ENCODE measurements at places on chromosomes 4 and X.

GRCh38 chrX:95290455-95290854 is 1394.2 kb upstream of the DIAPH2 start:
- DNase-seq: peak; percentile 6

DNA sequence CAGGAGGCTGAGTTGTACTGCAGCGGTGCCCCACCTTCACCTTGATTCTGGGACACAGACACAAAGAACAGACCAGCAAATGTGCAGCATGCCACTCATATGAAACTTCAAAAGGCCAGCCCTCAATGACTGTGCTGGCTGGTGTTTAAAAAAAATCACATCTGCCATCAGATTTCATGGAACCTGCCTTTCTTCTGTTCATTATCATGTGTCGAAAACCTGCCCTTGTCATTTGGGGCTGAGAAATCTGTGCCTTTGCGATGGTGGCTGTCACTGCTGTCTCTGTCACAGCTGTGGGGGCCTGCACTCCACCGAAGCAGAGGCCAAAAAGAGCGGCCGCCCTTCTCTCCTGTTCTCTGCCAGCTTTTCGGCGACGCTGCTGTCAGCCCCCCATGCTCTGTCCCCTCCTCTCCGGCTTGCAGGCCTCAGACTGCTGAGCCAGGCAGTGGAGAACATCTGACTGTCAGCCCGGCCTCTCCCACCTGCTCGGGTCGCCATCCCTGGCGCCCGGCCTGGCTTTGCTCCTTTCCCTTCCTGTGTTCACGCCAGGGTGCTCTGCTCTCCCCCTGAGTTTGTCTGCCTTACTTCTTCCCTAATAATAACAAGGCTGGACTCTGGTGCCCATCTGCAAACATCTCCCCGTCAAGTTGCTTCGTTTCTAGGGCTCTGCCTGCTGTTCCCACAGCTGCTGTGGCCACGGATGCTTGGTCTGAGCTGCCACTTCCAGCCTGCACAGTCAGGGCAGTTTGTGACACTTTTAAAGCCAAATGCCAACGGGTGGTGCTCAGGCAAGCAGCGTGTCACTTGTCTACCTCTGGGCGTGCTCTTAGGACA is 355.2 kb downstream of the UNC5C start:
- DNase-seq: no peak

DNA sequence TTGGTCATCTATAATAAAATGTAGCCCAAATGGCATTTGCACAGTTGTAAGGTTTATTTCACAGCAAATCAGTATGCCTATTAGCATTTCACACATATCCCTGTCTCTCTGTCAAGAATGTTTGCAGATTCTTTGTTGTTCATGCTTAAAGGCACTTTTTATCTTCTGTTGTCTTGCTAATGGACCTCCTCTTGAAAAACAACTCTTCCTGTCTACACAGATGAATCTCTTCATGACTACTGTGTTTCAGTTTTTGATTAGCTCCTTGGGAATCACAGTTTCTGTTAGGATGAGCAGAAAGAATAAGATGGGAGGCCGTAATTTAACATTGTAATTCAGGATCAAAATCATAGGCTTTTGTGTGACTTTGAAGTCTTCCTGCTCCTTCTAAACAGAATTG is 35.5 kb upstream of the SLC4A4 start:
- DNase-seq: no peak

DNA sequence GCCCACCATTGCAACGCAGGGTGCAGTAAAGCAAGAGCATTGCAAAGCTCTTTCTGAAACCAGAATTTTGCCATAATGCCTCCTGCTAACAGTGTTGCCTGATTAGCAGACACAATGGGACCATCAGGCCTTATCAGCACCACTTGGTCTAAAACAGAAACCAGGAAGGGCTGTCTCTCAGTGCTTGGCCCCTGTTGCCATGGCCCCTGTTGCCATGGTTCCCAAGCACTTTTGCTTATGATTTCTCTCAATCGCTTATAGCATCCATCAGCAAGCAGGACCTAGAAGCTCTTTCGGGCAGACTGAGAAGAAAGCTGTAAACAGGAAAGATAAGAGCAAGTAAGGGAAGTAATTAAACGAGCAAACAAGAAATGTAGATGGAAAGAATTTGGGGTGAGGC is 36.8 kb downstream of the RTL5 start:
- DNase-seq: no peak

DNA sequence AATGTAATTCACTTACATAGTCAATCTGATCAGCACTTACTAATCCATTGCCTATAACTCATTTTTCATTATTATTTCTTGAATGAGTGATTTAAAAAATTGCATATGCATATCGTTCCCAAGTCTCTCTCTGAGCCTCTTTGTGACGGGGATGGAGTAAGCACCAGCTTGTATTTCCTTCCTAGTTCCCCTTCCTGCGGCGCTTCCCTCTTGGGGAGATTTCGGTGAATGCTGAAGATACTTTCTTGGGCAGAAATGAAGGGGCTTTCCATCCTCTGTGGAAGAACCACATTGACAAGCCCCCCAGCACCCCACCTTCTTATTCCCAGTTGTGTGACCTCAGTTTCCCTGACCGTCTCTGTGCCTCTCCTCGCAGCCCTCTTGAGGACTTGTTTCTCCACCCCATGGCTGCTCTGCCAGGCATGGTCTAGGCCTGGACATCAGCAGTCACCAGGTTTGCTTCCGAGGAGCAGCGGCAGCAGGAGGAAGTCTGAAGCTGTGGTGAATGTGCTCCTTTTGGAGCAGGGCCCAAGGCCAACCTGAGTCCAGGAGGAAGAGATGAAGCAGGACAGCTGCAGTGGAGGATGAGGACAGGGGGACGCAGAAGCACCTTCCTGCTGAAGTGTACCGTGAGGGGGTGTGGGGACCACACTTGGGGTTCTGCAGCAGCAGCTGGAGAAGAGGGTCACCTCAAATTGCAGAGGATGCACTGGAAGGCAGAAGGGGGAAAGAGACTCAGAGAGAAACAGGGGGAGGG is 124.9 kb downstream of the IRF2 start:
- DNase-seq: no peak

GRCh38 chr4:37687194-37687562 is 1.0 kb upstream of the RELL1 start:
- no peak for DNase-seq

DNA sequence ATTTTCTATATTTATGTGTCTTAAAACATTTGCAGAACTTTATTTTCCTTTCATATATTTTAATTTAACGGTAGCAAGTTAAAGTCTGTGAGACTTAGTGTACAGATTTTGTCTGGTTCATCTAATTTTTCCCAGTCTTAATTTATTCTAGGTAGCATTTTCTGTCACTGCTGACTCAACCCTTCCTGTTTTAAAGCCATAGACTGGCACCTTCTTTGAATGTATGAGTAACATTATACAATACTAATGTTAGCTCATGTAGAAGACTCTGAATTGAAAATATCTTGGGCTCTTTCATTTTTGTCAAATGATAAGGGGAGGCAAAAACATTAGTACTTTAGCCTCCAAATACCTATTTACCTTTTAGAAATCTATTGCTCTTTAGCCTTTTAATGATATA is 43.6 kb downstream of the BLTP1 start:
- no peak for DNase-seq

DNA sequence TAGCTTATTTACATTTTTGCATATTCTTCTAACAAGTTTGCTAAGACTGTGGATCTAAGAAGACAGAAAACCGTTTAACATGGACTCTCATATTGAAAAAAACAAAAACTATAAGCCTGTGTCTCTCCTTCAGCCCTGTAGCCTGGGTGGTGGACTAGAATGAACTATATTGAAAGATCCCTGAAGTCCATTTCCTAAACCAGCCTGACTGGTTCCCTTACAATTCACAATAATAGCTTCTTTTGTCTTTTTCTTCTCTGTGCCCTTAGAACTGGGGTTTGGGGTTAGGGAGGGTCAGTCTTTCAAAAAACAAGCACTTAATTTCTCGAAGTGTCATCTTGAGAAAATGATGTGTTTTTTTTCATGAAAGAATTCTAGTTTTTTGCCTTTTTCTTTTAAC is 59.0 kb downstream of the GSTCD start:
- DNase-seq: no peak

GRCh38 chr4:184861047-184861446 is 35.3 kb upstream of the ACSL1 start:
- no peak for DNase-seq

GRCh38 chr4:147843162-147843561 is 111.3 kb downstream of the ARHGAP10 start:
- DNase-seq: no peak

GRCh38 chr4:56307423-56307822 is 79.9 kb downstream of the AASDH start:
- DNase-seq: no peak

- DNase-seq: peak; percentile 18
Measured at GRCh38 chrX:85024044-85024443, 20.4 kb downstream of the APOOL start.

DNA sequence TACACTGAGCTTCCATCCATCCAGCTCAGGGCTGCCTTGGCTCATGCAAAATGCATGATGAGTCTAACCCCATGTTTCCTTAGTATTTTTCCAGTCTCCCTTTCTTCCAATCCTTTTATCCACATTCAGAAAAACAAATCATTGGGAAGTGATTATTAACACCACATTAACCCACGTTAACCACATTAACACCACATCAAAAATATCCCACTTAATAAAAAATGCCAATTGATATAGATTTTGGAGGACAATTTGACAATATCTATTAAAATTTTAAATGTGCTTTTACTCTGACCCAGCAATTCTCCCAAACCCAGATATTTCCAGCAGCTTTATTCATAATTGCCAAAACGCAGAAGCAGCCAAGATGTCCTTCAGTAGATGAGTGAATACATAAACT is 75.6 kb upstream of the SRD5A3 start:
- DNase-seq: no peak

DNA sequence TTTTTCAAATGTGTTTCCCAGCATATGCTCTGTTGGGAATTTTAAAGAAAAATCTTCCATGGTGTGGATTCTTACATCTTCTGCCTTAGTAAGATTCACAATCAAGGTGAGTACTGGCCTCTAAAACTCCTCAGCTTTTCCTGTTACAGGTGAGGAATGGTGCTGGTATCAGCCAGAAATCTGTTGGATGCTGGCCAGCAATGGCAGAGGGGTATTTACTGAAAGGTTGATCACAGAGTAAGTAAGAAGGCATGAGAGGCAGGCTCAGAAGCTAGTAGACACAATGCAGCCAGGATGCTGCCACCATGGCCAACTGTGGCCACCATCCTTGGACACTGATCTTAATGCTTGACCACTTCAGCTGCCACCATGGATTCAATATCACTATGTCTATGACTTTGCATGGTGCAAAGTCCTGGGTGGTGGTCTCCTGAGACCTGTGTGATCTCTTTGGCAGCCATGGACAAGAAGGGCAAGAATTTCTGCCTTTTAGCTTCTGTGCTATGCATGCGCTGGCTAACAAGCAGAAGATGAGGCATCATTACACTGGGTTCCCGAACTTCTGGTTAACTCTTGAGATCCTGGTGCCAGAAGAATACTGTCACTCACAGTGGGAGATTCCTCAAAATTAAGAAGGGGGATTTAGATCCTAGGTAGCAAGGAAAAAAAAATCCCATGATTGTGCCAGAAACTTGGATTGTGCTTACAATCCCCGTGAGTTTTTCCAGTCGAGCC is 60.2 kb downstream of the CHRNA9 start:
- DNase-seq: no peak

- DNase-seq: no peak
Measured at GRCh38 chr4:152676052-152676854, 3.5 kb downstream of the TMEM154 start.

- DNase-seq: no peak
Measured at GRCh38 chr4:73803213-73803612, 33.3 kb upstream of the CXCL6 start.

DNA sequence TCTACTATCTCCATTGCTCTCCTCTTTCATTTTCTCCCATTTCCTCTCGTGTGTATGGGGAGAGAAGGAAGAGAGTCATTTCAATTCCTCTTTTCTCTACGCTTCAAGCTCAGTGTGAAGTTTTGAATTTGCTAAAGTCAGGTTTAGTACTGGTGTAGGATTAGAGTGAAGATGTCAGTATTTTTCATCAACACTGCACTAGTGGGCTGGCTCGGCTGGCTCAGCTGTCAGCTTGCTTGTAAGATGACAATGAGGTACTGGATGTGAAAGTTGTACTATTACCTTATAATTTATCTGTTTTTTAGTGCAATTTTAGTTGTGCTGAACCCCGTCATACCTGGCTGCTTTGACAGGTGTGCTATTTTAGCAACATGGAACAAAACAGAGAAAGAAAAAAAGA is 2.1 kb upstream of the SH2D1A start:
- no peak for DNase-seq

GRCh38 chr4:85478576-85478975 is 3.6 kb downstream of the ARHGAP24 start:
- no peak for DNase-seq

DNA sequence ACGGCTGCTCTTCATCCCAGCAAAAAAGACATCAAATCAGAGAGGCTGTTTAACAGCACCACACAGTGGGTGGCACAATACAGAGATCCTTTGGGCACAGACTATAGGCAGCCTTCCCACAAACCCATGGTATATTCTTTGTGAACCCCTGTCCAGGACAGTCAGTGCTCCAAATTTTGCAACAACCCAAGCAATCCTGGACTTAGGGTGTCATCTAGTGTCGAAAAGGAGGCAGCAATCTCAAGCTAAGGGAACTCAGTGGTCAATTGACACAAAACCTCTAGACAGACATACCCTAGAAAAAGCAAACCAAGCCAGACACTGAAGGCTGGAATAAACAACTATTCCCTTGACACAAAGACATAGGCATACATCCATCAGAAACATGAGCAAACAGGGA is 137.4 kb downstream of the BMP15 start:
- DNase-seq: no peak

DNA sequence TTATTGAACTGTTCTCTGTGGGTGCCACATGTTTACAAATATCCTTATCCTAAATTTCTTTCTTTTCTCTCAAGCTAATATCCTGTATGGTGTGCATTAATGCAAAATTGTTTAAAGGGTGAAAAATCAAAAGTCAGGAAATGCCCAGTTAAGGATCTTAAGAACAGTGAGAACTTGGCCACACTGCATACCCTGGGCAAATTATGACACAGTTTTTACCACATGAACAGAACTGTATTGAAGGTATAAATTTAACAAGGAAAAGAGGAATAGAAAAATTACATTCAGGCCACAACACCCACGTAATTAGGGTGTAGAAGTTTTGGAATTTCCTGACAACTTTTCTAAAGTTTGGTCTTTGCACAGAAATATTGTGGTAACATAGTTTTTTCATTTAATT is 94.4 kb upstream of the HCCS start:
- no peak for DNase-seq

DNA sequence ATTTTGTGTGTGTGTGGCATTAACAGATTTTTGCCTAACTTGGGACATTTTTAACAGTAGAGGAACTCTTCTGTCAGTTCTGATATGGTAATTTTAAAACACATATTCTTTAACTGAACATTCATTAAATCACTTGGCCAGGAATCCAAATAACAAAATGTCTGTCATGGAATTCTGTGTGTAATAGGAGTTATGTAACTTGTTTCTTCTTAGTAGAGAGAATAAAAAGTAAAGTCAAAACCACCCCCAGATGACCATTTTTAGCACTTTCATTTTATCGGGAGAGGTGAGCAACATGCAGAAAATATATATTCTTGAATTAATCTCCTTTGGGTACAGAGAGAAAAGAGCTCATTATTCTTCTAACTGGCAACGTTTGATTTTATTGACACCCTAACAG is 1740.3 kb downstream of the STIM2 start:
- DNase-seq: no peak

All from astrocyte of the cerebellum (primary cell).